Fibroblast of villous mesenchyme (primary cell): ENCODE measurements at places on chromosomes 4 and X. TPM values are rescaled to one million over a fixed set of nuclear protein-coding genes. Genes with fewer than 3 reads are reported as not detected.

Gene PLXNA3
- 16.8 and 26.8 TPM in 2 replicates for total RNA-seq

DNA sequence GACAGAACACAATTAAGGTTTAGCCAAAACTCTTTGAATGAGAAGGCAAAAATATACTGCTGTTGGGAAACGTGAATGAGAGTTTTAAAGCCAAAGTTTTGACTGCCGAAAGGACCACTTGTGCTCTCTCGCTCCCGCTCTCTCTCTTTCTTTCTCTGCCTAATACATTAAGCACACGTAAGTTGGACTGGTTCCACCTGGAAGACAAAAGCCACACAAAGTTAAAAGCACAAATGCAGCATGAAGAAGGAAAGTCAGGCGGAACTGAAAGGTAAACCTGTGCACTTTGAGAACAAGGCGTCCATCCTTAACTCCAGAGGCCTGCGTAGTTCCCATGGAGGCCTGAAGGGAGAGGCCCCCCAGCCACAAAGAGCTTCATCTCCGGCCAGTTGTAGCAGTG is 1.9 kb downstream of the DCAF12L2 start:
- no peak for DNase-seq

Gene HDAC6
- 22.5 and 29.4 TPM in 2 replicates for total RNA-seq

DNA sequence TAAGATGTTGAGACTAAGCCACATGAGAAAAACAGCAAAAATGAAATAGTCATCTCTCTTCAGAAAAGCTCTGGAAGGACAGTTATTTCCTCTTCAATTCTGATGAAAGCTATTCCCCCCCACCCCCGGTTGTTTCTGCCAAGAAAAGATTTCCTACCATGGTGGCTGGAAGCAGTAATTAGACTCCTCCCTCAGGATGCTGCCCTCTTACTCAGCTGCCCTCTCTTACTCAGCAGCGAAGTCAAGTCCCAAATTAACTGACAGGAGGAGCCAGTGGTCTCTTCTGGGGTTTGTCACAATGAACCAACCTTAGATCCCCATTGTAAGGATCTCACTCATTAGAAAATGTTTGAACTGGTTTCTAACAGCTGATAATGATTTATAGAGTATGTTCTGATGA is 38.0 kb downstream of the GPM6B start:
- peak; percentile 8 for DNase-seq

DNA sequence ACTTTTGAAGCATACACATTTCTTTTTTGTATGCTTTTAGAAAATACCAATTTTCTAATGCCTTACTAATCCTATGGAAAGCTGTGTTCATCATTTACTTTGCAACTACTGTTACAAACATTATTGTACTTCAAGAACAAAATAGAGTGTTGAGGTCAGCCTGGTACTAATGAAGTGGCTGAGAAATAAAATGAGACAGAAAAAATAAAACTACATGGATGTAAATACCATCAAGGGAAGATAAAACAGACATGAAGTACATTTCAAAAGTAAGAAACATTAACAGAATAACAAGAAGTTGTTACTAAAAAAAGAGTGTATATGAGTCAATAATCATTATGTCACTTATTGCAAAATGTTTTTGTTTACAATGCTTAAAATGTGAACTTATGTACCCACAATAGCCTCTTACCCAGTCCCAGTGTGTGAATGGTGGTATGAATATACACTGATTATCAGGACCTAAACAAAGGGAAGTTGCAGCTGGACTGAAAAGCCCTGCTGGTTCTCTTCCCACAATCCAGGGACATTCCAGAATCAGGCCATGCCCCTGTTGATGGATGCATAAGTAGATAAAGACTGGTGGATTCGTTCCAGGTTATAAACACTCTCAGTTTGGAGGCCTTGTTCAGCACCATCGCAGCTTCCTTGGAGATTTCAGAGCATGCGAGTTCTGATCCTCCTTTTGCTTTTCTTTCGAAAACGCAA is 2.4 kb upstream of the CSN3 start:
- DNase-seq = peak; percentile 75
